Occipital lobe (tissue), 3 donors: ENCODE measurements at places on chromosomes 3 and 15. TPM values are rescaled to one million over a fixed set of nuclear protein-coding genes. Genes with fewer than 3 reads are reported as not detected.

DNA sequence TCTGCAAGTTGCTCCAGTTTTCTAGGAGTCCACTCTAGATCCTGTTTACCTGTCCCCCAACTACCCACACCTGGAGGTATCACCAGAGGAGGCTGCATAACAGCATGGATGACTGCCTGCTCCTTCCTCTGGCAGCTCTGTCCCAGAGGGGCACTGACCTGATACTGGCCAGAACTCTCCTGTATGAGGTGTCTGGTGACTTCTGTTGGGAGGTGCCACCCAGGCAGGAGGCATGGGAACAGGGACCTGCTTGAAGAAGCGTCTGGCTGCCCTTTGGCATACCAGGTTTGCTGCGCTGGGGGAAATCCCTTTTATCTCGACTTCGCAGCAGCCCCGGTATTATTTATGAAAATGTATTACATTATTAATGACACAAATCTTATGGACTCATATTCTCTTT lies 1163.6 kb downstream of the NSUN3 start:
- no peak for DNase-seq

GRCh38 chr3:8011902-8012301 lies 489.7 kb upstream of the LMCD1 start:
- no peak for DNase-seq

DNA sequence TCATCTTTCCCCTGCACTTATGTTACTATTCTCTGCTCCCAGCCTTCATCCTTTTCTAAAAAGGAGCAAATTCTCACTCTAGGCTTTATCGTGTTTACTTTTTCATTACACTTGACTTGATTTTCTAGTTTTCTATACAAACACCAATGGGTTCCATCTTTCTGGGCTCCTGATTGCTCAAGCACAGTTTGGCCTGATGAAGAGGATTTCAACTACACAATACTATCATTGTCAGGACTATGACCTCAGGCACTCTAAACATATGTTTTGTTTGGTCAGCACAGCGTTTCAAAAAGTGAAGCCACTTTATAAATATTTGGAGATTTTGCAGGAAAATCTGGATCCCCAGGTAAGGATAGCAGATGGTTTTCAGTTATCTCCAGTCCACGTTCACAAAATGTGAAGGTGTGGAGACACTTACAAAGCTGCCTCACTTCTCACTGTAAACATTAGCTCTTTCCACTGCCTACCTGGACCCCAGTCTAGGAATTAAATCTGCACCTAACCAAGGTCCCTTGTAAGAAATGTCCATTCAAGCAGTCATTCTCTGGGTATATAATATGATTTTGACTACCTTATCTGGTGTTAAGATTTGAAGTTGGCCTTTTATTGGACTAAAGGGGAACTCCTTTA lies 86.2 kb downstream of the TGFBR2 start:
- DNase-seq = no peak

GRCh38 chr15:33964665-33965040 lies 3.6 kb upstream of the CHRM5 start:
- DNase-seq = no peak

- no peak for DNase-seq
Observed at GRCh38 chr3:38582941-38583645, 66.4 kb downstream of the SCN5A start.

DNA sequence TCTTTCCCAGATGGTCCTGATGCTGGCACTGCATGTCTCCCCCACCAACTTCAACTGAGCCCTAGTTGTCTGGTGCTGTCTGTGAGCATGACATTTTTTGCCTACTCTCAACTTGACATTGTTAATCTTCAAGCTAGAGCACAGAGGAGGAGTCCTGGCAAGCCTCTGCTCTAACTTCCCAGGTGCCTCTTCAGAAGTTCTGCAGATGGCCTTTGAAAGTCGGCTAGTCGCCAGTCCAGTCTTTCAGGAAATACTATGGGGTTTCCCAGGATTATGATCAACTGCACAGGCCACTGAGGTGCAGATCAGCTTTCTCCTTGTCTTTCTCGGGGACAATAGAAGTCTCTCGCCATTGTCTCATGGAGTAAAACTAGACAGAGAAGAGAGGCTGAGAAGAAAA lies 86.7 kb downstream of the ST8SIA2 start:
- DNase-seq = no peak

GRCh38 chr3:194329583-194329965 lies 21.6 kb downstream of the CPN2 start:
- no peak for DNase-seq

GRCh38 chr3:135556174-135556573 lies 409.4 kb upstream of the PPP2R3A start:
- DNase-seq = no peak

- DNase-seq = no peak
Observed at GRCh38 chr15:48794697-48795134, 16.2 kb downstream of the CEP152 start.

RBPMS2 gene
- total RNA-seq = not detected

DNA sequence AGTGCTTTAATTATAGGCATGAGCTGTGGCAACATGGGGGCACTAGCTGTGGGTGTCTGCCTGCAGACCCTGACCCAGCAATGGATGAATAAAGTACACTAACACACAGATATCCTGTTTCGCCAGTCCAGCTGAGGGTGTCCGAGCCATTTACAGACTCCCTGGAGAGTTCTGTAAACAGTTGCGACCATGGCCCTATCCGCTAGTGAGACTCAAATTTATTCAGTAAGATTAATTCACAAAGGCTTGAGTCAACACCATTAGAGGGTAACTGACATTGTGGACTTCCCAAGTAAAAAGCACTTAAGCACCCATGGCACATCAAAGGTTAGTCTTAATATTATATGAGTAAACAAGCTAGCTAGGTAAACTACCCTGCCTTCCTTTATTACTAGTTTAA lies 161.6 kb downstream of the TBL1XR1 start:
- DNase-seq = no peak

COL6A5 gene
- total RNA-seq = under 0.01 TPM

GPR149 gene
- 0.16 TPM for total RNA-seq

DNA sequence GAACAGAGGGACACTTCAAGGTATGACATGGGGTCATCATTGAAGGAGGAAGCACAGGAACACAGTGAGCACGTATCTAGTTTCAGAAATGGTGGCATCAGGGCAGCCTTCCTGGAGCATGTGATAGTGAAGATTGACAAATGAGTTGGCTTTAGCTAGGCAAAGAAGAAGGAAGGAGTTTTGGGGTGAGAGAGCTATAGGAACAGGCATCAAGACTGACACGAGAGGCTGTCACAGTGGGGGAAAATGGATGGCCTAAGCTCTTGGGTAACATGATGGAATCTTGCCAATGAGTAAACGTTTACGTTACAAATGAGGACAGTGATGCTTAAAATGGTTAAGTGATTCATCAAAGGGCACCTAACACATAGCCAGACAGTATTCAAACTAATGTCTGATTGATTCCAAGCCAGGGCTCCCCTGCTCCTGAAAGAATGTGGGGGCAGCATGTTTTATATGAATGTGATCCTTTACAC lies 23.1 kb upstream of the GPR171 start:
- DNase-seq = no peak

GRCh38 chr15:96500508-96500907 lies 170.0 kb downstream of the NR2F2 start:
- DNase-seq = no peak

DNA sequence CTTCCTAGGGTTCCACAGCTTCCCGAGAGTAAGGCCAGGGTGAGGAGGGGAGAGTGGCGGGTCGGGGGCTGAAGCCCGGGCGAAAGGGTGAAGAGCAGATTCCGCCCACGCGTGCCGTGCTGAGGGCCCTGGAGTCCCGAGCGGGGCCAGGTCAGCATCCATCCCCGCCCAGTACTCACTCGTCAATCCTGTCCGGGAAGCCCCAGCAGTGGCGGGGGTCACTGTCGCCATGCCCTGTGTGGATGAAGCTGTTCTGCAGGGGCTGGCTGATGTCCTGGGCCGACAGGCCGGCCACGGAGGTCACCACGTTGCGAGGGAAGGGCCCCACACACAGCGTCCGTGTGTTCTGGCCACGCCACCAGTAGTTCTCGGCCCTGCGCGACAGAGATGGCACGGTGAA lies 36.3 kb downstream of the TNK2 start:
- no peak for DNase-seq

- no peak for DNase-seq
Observed at GRCh38 chr15:65263313-65263712, 23.4 kb downstream of the PARP16 start.

- DNase-seq = no peak
Observed at GRCh38 chr3:26920646-26921478, 298.3 kb downstream of the LRRC3B start.

GRCh38 chr15:31241888-31242522 lies 84.6 kb upstream of the KLF13 start:
- no peak for DNase-seq

GRCh38 chr3:172087602-172088580 lies 48.5 kb downstream of the FNDC3B start:
- DNase-seq = no peak

DNA sequence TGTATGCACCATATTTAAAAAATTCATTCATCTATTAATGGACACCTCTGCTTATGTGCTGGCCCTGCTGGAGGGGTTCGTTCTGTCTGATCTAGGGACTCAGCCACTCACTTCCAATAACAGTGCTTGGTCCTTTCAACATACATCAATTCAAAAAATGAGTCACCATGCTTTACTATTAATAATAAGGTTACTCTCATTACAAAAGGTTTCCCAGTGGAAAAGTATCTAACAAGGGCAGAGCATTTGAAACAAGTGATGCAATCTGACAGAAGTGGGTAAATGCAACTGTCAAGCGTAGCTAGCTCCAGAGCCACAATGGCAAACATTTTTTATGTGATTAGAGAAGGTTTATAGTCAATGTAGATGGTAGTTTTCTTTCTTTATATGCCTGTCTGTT lies 67.9 kb upstream of the TNIK start:
- no peak for DNase-seq

DNA sequence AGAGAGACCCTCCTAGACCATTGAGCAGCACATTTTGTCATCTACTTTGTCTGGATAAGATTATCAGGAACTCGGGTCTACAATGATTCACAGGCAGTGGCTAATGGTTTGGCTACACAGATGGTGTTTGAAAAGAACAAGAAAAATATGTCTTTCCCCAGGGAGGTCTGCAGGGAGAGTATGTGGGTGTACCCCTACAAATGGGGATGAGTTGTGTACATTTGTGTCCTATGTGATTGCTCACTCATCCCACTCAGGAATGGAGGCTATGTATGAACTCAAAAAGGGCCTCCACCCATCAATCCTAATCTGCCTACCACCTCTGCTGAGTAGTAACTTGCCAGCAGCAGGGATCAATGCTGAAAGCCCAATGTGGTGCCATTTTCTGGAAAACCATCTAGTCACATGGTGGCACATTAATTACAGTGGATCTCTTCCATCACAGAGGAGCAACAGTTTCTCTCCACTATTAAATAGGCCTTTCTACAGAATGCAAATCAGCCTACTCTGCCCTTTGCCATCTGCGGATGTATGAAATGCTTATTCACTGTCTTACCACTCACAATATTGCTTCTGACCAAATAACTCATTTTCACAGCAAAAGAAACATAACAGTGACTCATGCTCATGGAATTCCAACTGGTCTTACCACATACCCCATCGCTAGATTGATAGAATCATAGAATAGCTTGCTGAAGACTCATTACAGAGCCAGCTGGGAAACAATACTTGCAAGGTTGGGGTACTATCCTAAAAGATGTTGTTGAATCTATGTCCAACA lies 48.3 kb upstream of the TRIM42 start:
- DNase-seq = no peak

PLCH1 gene
- 10.9 TPM for total RNA-seq

DNA sequence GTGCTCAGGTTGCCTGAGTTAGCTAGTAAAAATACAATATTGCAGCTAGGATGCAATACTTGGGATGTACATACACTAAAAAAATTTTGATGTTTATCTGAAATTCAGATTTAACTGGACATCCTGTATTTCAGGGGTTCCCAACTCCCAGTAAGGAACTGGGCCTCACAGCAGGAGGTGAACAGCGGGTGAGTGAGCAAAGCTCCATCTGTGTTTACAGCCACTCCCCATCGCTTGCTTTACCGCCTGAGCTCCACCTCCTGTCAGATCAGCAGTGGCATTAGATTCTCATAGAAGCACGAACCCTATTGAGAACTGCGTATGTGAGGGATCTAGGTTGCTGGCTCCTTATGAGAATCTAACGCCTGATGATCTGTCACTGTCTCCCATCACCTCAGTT lies 285.1 kb upstream of the PROK2 start:
- DNase-seq = no peak

SYNPR gene
- 56.5 TPM for total RNA-seq

GRCh38 chr15:67358812-67359211 lies 104.2 kb downstream of the IQCH start:
- no peak for DNase-seq

GOLGA8J gene
- not detected for total RNA-seq

GREM1 gene
- 3.4 TPM for total RNA-seq

HYAL1 gene
- 0.16 TPM for total RNA-seq
